GM20000 (cell line): ENCODE measurements at places on chromosomes 1 and 21.

- no peak for DNase-seq
These were observed 14.6 kb upstream of the AGTRAP start for GRCh38 chr1:11721311-11721710.

- no peak for DNase-seq
These were observed 38.2 kb downstream of the CRYAA start for GRCh38 chr21:43207043-43207315.

- DNase-seq = no peak
These were observed 47.6 kb upstream of the SAMD13 start for GRCh38 chr1:84253891-84254290.

- no peak for DNase-seq
These were observed 3.9 kb upstream of the CACNA1S start for GRCh38 chr1:201116091-201116490.

DNA sequence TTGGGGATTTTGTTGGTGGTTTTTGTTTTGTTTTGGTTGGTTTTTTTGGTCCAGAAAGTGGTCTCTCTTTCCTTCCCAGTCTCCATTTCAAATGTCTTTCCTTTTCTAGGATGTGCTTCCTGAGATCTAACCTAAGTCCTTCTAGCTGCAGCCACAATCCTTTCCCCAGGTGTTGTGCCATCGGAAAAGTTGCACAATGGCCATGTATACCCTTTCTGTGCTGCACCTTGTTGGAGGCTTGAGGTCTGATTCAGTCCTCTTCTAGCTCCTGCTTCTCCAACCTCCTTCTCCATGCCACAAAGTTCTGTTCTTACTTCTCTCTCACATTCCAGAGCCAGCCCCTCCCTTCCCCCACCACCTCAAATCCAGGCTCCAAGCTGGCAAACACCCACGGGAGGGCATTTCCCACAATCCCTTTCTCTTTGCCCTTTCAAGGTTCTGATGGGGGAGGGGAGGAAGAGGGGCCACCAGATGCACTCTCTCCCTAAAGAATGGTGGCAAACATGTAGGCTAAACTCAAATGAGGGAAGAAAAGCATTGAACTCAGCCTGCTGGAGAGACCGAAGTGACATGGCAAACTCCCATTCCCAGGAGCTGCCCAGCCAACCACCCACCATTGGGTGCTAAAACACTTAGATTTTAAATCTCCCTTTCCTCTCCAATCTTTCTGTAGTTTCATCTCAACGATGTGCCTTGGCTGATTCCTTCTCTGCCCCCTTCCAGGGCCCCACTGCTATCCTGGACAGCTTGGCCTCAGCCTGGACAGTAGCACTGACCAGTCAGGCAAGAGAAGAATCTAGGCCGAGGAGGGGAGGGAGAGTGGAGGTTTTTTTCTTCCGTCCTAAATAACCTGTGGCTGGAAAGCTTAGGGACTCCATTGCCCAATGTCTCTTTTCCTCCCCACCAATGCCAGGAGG lies 2.9 kb downstream of the KCNJ10 start:
- DNase-seq = no peak
